Epithelial cell of alveolus of lung (primary cell): ENCODE measurements at places on chromosomes 5 and 9. TPM values are rescaled to one million over a fixed set of nuclear protein-coding genes. Genes with fewer than 3 reads are reported as not detected.

Gene MPDZ
- 19.1 and 19.8 TPM in 2 replicates for total RNA-seq

Gene RASGRF2
- 7.5 and 14.2 TPM in 2 replicates for total RNA-seq

Gene PCDHA9
- under 0.01 TPM in 1 of 2 replicates, not detected in the other for total RNA-seq

Gene PDGFRB
- total RNA-seq = 102 and 136 TPM in 2 replicates

Gene PTGDS
- total RNA-seq = 0.39 and 78.2 TPM in 2 replicates

Gene GABRA6
- not detected in 2 replicates for total RNA-seq

Gene SARDH
- total RNA-seq = 6.7 and 9.4 TPM in 2 replicates
